Activated CD4-positive, alpha-beta memory T cell treated with anti-CD3 and anti-CD28 coated beads, Interleukin-2, amount 10 ng/mL, durations not matched to agents 7 days and 5 days (primary cell): ENCODE measurements at places on chromosomes 5 and 9. TPM values are rescaled to one million over a fixed set of nuclear protein-coding genes. Genes with fewer than 3 reads are reported as not detected.

- no peak overlapping the region for H3K27ac ChIP-seq
- H3K27me3 ChIP-seq = no peaks in the 10 kb centered on the region
- H3K4me1 ChIP-seq = no peaks in the 10 kb centered on the region
- no peak for DNase-seq
These were observed 24.2 kb downstream of the P4HA2 start for GRCh38 chr5:132203464-132203818.

DNA sequence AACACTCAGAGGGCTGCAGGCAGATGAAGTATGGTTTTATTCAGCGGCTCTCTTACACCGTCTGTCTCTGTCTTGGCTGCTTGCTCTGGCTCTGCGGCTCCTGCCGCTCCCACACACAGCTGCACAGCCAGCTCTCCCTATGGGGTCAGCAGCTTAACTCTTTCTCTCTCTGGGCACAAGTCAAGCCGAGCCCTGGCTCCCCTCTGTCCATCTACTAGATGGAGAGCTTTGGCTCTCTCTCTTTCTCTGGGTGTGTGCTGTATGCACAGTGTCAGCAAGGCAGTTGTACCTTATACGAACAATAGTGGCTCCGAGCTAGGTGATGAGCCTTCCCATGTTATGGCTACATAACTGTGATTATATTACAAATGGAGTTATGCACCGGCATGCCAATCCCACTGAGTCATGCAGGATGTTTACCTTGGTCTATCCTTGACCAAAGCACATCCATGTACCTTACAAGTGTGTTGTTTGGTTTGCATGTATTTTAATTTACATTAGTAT lies 19.3 kb upstream of the PPP2CA start:
- DNase-seq = no peak
- peaks cover 1% of the 10 kb centered on the region for H3K27me3 ChIP-seq
- no peaks in the 10 kb centered on the region for H3K36me3 ChIP-seq
- H3K4me3 ChIP-seq = no peak overlapping the region

Gene OTP
- not detected for total RNA-seq

Gene OR13C2
- total RNA-seq = not detected

GRCh38 chr5:136033234-136033633 lies 4.4 kb downstream of the TGFBI start:
- peaks cover 1% of the 10 kb centered on the region for H3K27me3 ChIP-seq
- no peak overlapping the region for H3K4me3 ChIP-seq
- DNase-seq = no peak
- H3K27ac ChIP-seq = no peak overlapping the region

Gene TRIM41
- 42.4 TPM for total RNA-seq

DNA sequence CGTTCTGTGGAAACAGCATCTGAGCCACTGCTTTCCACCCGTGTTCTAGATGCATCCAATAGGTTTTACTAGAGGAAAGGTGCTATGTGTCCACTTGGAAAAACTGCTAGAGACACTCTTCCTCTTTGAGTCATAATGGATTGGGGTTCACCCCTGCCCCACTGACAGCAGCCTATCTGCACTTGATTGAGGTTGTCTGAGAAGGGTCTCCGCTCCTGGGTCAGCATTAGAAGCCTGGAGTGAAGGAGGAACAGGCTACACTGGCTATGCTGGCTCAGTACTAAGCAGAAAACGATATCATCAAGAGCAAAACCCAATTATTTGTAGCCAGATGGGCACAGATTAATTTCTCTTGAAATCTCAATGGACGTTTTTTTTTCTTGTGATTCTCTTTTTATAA lies 152.6 kb upstream of the IQGAP2 start:
- no peak for DNase-seq
- H3K27ac ChIP-seq = no peak overlapping the region
- peaks cover 16% of the 10 kb centered on the region for H3K27me3 ChIP-seq
- H3K4me3 ChIP-seq = no peak overlapping the region

- no peaks in the 10 kb centered on the region for H3K27me3 ChIP-seq
- no peaks in the 10 kb centered on the region for H3K36me3 ChIP-seq
- no peaks in the 10 kb centered on the region for H3K4me1 ChIP-seq
These were observed 126.1 kb upstream of the TBC1D2 start for GRCh38 chr9:98381311-98382103.

- H3K36me3 ChIP-seq = no peaks in the 10 kb centered on the region
- H3K27ac ChIP-seq = no peak overlapping the region
- H3K4me3 ChIP-seq = no peak overlapping the region
- no peaks in the 10 kb centered on the region for H3K27me3 ChIP-seq
These were observed 650.0 kb upstream of the ZNF608 start for GRCh38 chr5:125396462-125396861.

Gene COL5A1
- 0.13 TPM for total RNA-seq

DNA sequence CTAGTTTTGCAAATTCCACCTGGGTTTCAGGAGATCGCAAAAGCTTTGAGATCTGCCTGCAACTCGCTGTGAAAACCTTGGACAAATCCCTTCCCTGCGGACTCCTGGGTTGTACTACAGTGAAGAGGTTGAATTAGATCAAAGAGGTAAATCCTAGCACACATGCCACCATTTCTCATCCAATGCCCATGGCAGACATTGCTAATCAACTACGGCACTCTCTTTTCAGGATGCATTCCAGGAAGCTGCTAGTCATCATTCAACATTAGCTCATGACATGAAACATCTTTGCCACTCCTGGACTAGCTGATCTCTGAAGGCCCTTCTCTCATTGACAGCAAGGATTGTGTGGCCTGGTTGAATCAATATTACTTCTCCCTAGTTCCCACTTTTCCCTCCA lies 46.1 kb downstream of the PCDH1 start:
- H3K36me3 ChIP-seq = no peaks in the 10 kb centered on the region
- H3K4me1 ChIP-seq = peaks cover 8% of the 10 kb centered on the region
- DNase-seq = no peak
- H3K27me3 ChIP-seq = peaks cover 38% of the 10 kb centered on the region
- no peak overlapping the region for H3K27ac ChIP-seq

- peaks cover 10% of the 10 kb centered on the region for H3K36me3 ChIP-seq
- H3K27ac ChIP-seq = no peak overlapping the region
- no peak for DNase-seq
- peaks cover 15% of the 10 kb centered on the region for H3K27me3 ChIP-seq
These were observed 1.9 kb upstream of the PURA start for GRCh38 chr5:140111859-140112551.

DNA sequence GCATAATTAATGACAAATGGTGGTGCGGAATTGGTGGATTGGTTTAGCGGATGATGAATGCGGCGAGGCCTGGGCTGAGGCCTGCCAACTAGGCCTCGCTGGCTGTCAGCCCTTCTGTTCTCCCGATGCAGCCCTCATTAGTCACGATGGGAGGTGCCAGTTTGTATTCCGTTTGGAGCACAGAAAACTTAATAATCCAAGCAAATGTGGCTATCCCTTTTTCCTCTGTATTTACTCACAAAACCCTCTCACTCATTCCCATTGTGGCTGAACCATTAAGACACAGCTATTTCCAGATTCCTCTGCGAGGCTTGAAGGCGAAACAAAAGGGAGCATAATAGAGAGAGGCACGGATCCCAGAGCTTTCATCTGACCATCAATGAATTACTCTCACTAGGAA lies 114.3 kb downstream of the MVB12B start:
- no peak overlapping the region for H3K4me3 ChIP-seq
- H3K4me1 ChIP-seq = peaks cover 7% of the 10 kb centered on the region
- peaks cover 3% of the 10 kb centered on the region for H3K27me3 ChIP-seq
- H3K36me3 ChIP-seq = no peaks in the 10 kb centered on the region
- no peak overlapping the region for H3K27ac ChIP-seq
- DNase-seq = no peak

DNA sequence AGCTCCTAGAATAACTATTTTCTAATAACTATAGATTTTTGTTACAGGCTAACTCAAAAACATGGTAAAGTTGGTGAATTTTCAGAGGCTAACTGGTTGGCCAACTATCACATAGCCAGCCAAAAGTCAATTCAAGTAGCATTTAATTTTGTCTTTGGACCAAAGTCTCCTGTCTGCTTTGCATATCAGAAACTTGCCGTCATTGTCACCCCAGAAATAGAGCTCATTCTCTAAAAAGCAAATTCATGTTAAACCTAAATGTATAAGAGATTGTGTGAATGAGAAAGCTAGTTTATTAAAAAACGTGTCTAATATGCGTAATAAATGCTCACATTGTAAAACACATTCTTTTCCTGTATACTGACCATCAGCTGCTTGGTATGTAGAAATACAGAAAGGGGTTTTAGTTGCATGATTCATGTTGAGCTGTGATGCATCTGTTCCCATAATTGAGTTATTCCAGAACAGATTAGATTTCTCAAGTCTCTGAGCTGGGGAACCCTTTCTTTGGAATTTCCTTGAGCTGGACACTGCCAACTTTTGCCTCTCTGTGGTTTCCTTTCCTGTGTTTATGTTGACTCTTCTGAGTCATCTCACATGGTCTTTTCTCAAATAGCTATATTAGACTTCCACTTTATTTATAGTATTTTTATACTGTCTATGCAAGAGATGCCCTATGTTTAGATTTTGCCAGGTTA lies 7.3 kb downstream of the SRFBP1 start:
- H3K4me3 ChIP-seq = no peak overlapping the region
- no peak for DNase-seq
- no peaks in the 10 kb centered on the region for H3K27me3 ChIP-seq
- peaks cover 9% of the 10 kb centered on the region for H3K36me3 ChIP-seq
- peaks cover 27% of the 10 kb centered on the region for H3K4me1 ChIP-seq
- H3K27ac ChIP-seq = no peak overlapping the region

DNA sequence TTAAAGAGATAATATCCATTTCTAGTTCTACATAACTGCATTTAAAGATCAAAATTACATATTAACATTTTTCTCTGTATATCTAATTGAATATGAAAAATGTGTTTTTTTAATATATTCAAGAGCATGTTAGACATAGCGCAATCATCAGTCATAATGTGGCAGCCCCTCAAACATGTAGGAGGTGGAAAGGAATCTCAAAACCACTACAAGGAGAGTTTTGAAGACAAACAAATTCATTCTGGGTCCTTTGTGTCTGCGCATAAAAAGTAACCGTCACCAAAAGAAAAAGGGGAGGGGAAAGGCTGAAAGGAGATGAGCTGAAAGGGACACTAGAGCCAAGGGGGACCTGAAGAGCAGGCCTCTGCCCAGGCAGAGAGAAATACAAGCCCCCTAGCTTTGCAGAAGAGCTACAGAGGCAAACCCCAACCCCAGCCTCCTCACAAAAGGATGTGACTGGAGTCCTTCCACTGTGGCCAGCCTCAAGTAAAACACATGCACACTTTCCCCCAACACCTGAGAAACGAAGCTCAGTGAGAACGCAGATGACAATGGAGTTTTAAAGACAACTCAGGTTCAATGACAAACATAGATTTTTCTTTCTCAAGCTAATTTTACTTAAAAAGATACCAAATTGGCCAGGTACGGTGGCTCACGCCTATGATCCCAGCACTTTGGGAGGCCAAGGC lies 62.0 kb downstream of the MAPKAP1 start:
- peaks cover under 1% of the 10 kb centered on the region for H3K36me3 ChIP-seq
- H3K4me1 ChIP-seq = peaks cover 36% of the 10 kb centered on the region
- no peak overlapping the region for H3K27ac ChIP-seq
- no peak for DNase-seq
- H3K27me3 ChIP-seq = no peaks in the 10 kb centered on the region

Gene LPAR1
- not detected for total RNA-seq

GRCh38 chr9:81264516-81264915 lies 424.8 kb downstream of the TLE1 start:
- no peak overlapping the region for H3K27ac ChIP-seq
- H3K4me3 ChIP-seq = no peak overlapping the region
- no peaks in the 10 kb centered on the region for H3K4me1 ChIP-seq
- no peaks in the 10 kb centered on the region for H3K36me3 ChIP-seq
- no peak for DNase-seq

DNA sequence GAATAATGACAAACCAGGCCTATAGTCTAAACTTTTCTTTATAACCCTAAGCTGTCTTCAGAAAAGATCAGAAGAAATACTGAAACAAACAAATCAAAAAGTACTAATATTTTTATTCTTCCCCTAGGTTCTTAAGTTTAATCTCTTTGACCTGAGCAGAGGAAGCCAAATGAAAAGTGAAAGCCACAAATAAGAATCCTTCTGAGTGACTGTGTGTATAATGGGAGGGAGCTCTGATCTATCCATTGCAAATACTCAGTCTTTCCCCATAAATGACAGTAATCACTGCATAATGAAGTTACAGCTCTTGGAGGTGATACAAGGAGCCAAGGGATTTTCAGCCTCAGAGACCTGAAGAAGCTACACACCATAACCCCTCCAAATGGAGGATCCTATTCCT lies 126.9 kb upstream of the ATP10B start:
- H3K27ac ChIP-seq = no peak overlapping the region
- H3K4me1 ChIP-seq = no peaks in the 10 kb centered on the region
- H3K27me3 ChIP-seq = peaks cover 4% of the 10 kb centered on the region
- no peak overlapping the region for H3K4me3 ChIP-seq

GRCh38 chr5:55418994-55419968 lies 111.5 kb downstream of the MTREX start:
- no peak for DNase-seq
- H3K36me3 ChIP-seq = peaks cover 41% of the 10 kb centered on the region
- no peak overlapping the region for H3K27ac ChIP-seq
- H3K27me3 ChIP-seq = no peaks in the 10 kb centered on the region

- peaks cover 90% of the 10 kb centered on the region for H3K4me1 ChIP-seq
- H3K27ac ChIP-seq = peak overlapping the region; percentile 81
- no peaks in the 10 kb centered on the region for H3K27me3 ChIP-seq
These were observed 34.1 kb upstream of the TNFAIP8 start for GRCh38 chr5:119321569-119322311.

Gene TAF1L
- total RNA-seq = 0.05 TPM

Gene TRIM7
- total RNA-seq = 1.9 TPM

DNA sequence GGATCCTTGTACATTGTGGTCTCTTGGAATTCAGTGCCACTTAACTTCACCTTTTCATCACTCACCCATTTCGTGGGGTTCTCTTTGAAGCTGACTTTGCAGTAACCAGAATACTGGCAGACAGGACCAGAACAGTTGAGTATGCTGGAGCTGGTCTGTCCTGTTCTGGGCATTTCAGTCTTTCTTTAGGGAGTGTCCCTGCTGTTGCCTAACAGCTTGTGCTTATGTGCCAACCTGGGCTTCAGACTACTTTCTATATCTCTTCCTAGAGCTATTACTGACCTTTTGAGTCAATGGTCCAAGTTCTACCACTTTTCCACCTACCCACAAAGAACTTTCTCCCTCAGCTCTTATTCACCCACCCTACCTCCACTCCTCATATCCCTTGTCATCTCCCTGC lies 10.0 kb upstream of the INSL6 start:
- DNase-seq = no peak
- peaks cover 2% of the 10 kb centered on the region for H3K27me3 ChIP-seq
- no peak overlapping the region for H3K27ac ChIP-seq

Gene IFNK
- total RNA-seq = not detected

Gene ZNF879
- total RNA-seq = 4.7 TPM

Gene HRCT1
- not detected for total RNA-seq

Gene FOXD4L6
- not detected for total RNA-seq

Gene MPDZ
- not detected for total RNA-seq

Gene RAD23B
- total RNA-seq = 89.4 TPM

- peaks cover 17% of the 10 kb centered on the region for H3K4me1 ChIP-seq
- no peak overlapping the region for H3K4me3 ChIP-seq
- no peak overlapping the region for H3K27ac ChIP-seq
- peaks cover 2% of the 10 kb centered on the region for H3K36me3 ChIP-seq
These were observed 32.3 kb downstream of the NTRK2 start for GRCh38 chr9:84701801-84702200.
